Psoas muscle (tissue), 8 donors: ENCODE measurements at places on chromosomes 13 and 19. TPM values are rescaled to one million over a fixed set of nuclear protein-coding genes. Genes with fewer than 3 reads are reported as not detected.

ANKLE1 gene
- not detected for total RNA-seq

LILRB4 gene
- total RNA-seq, result 1.7 TPM

TBC1D4 gene
- 89.9 TPM for total RNA-seq

DNA sequence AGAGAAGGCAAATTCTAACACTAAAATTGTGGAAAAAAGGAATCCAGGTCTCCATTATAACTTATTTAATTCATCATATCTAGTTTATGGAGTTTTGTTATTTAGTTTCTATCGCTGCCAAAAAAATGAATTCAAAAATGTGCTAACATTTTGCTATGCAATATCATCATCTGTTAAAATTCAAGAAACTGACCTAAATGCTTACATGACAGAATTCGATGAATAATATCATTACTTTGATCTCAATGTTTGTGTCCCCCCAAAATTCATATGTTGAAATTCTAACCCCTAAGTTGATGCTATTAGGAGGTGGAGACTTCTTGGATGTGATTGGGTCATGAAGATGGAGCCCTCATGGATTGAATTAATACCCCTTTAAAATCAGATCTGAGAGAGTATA is 775.0 kb downstream of the PCDH17 start:
- DNase-seq, result no peak
- no peak overlapping the region for H3K4me3 ChIP-seq
- H3K27ac ChIP-seq, result no peak overlapping the region
- no peaks in the 10 kb centered on the region for H3K27me3 ChIP-seq
- no peaks in the 10 kb centered on the region for H3K4me1 ChIP-seq
- no peaks in the 10 kb centered on the region for H3K36me3 ChIP-seq

DNA sequence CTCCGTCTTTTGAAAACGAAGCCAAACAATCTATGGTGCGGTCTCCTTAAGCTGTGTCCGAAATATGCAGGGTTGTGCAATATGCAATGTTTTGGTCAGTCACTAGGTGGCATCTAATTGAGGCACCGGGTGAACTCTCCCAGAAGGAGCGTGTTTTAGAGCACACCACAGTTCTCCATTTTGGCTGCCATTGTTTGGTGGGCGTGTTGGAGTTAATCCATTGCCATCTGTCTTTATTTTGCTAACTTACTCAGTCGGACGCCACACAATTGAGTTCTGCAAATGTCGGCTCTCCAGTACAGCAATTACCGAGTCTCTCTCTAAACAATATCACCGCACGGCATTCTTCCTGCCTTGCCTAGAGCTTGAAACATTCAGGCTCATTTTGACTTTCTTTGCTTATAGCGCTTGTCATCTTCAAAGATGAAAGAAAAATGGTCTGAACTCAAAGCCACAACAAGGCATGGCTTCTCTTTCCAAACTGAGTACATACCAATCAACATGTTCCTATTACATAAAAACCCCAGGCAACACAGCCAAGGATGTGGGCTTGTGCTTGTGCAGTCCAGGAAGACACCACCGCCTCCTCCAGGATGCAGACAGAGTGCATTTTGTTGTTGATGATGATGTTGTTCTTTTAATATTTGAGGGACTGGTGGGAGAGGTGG is 182.0 kb upstream of the SERP2 start:
- peak overlapping the region; percentile 56 for H3K27ac ChIP-seq
- no peaks in the 10 kb centered on the region for H3K36me3 ChIP-seq
- peak overlapping the region; percentile 53 for H3K4me3 ChIP-seq
- peaks cover 8% of the 10 kb centered on the region for H3K4me1 ChIP-seq

DNA sequence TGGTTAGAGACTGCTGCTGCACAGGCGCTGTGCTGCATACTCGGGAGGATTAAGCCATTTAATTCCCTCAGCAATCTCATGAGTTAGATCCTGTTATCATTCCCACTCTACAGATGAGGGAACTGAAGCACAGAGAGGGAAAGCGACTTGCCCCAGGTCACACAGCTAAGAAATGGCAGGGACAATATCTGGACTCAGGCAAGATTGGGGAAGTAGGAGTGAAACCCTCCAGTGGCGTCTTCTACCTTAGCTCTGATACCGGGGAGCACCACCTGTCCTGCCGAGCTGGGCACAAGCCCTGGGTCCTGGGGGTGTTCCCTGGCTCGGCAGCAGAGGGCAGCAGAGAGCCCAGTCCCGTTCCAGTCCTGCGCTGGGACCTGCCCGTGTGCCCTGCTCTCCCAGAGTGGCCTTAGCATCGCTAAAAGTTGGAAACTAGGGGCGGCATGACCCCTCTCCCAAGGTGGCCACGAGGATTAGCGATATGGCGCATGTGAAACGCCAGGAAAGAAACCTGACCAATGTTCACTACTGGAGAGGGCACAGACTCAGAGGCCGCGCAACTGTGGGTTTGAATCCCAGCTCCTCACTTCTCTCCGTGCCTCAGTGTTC is 20.5 kb downstream of the CYTH2 start:
- no peaks in the 10 kb centered on the region for H3K36me3 ChIP-seq
- H3K4me3 ChIP-seq, result no peak overlapping the region
- H3K27me3 ChIP-seq, result peaks cover 13% of the 10 kb centered on the region

- DNase-seq, result peak; percentile 58
- H3K27me3 ChIP-seq, result no peaks in the 10 kb centered on the region
- H3K4me1 ChIP-seq, result no peaks in the 10 kb centered on the region
- H3K4me3 ChIP-seq, result no peak overlapping the region
- H3K27ac ChIP-seq, result no peak overlapping the region
These were observed 10.3 kb downstream of the ATG4D start for GRCh38 chr19:10553943-10554381.

DNA sequence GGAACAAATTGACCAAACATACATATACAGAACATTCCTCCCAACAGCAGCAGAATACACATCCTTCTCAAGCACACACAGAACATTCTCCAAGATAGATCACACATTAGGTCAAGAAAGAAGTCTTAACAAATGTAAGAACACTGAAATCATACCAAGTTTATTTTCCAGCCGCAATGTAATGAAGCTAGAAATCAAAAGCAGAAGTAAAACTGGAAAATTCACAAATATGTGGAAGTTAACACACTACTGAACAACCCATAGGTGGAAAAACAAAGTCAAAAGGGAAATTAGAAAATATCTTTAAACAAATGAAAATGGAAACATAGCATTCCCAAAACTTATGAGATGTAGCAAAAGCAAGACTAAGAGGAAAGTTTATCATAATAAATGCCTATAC is 692.6 kb downstream of the DIAPH3 start:
- no peaks in the 10 kb centered on the region for H3K36me3 ChIP-seq
- H3K4me1 ChIP-seq, result no peaks in the 10 kb centered on the region
- DNase-seq, result no peak
- no peak overlapping the region for H3K4me3 ChIP-seq

DNA sequence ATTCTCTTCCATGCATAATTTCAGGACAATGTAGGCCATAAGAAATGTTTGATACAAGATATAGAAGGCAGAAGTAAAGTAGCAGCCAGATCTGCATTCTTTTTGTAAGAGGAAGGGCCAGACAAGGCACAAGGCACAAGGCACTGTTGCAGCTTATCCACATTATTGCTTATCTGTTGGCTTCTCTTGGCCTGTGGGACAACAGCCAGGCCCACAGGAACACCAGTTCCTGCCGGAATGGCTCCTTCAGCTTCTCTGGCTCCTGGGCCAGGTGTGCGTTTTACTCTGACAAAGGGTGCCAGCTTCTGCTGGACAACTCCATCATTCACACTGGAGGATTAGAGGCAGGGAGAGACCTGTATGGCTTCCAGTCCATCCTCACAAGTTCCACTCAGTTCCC is 29.2 kb downstream of the GPR180 start:
- H3K4me1 ChIP-seq, result no peaks in the 10 kb centered on the region
- H3K27me3 ChIP-seq, result no peaks in the 10 kb centered on the region
- no peak overlapping the region for H3K27ac ChIP-seq
- no peak overlapping the region for H3K4me3 ChIP-seq

DNA sequence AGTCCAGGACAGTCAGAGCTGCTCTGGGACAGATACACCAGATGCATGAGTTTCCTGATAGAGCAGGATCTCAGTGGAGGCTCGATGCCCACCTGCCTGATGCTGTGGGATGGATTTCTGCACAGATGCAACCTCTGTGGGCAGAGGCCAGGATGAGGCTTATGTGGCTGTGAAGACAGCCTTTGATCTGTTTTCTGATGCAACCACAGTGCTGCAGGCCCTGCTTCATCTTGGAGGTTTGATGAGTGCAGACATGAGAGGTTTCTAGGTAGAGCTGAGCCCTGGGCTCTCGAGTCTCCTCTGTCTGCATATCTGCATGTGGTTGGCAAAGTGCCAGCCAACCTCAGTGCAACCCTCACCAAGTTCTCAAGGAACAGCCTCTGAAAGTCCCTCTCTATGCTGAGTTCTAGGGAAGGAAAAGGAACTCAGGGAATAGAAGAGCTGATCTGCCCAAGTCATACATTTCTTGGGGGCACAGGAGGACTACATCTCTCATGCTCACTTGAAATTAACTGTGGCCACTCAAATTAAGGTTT is 23.1 kb upstream of the TSHZ3 start:
- DNase-seq, result no peak
- no peak overlapping the region for H3K4me3 ChIP-seq
- no peaks in the 10 kb centered on the region for H3K4me1 ChIP-seq
- no peak overlapping the region for H3K27ac ChIP-seq

- no peak for DNase-seq
- no peaks in the 10 kb centered on the region for H3K36me3 ChIP-seq
- no peaks in the 10 kb centered on the region for H3K4me1 ChIP-seq
- H3K27ac ChIP-seq, result no peak overlapping the region
These were observed 131.1 kb upstream of the GJB6 start for GRCh38 chr13:20363172-20363571.

DNA sequence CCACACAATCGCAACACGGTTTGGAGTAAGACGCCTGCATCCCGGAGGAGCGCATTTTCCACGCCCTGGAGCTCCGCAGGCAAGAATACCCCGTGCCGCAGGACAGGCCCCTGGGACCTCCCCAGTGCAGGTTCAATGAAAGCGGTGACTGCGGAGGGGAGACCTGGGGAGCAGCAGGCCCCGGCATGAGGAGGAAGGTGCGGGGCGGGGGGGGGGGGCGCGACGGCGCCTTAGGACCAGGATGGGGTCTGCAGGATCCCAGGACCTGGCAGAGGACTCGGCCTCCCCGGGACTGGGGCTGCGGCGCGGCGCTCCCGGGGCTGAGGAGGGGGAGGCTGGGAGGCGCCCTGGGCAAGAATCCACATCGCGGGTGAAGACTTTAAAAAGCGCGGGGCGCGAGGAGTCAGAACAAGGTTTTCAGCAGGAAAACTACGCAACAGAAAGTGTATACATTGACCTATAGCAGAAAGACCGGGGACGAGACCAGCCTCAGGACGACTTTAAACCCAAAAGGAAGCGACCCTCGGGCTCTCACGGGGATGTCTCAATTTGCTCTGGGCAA is 432 bp downstream of the ZNF611 start:
- peak overlapping the region; percentile 91 for H3K27ac ChIP-seq
- peak overlapping the region; percentile 84 for H3K4me3 ChIP-seq
- peaks cover 7% of the 10 kb centered on the region for H3K4me1 ChIP-seq
- H3K27me3 ChIP-seq, result no peaks in the 10 kb centered on the region
- DNase-seq, result no peak

DNA sequence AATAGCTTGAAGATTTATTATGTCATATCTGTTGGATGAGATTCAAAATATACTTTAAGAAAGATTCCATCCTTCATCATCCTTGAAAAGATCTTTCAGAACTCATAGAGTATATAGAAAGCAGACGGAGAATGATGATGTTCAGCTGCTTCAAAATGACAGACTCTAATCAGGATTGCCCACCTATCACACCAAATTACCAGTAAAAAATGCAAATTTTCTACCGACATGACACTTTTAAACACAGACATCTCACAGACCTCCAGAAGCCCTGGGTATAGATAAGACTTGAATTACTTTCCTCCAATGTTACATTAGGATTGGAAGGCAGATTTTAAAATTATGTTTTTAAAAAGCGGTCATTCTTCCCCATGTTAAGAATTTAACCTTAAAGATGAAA is 235.5 kb downstream of the GPC6 start:
- no peaks in the 10 kb centered on the region for H3K27me3 ChIP-seq
- H3K4me1 ChIP-seq, result no peaks in the 10 kb centered on the region
- no peak overlapping the region for H3K4me3 ChIP-seq
- H3K36me3 ChIP-seq, result no peaks in the 10 kb centered on the region

GRCh38 chr19:29666578-29667386 is 1.5 kb downstream of the PLEKHF1 start:
- DNase-seq, result peak; percentile 88
- H3K27me3 ChIP-seq, result no peaks in the 10 kb centered on the region
- peaks cover 69% of the 10 kb centered on the region for H3K4me1 ChIP-seq
- H3K4me3 ChIP-seq, result peak overlapping the region; percentile 75

DNA sequence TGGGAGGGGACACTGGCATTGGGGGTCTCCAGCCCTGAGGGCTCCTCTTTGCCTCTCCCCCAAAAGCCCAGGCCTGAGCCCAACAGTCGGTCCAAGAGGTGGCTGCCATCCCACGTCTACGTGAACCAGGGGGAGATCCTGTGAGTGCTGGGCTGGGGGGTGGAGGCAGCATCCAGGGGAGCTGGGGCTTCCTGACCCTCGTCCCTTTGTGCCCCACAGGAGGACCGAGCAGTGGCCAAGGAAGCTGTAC is 6.8 kb downstream of the PTOV1 start:
- H3K27ac ChIP-seq, result no peak overlapping the region
- DNase-seq, result no peak
- H3K4me1 ChIP-seq, result peaks cover 12% of the 10 kb centered on the region
- H3K36me3 ChIP-seq, result peaks cover 83% of the 10 kb centered on the region
- no peak overlapping the region for H3K4me3 ChIP-seq

GRCh38 chr19:8811315-8812172 is 20.6 kb downstream of the ZNF558 start:
- DNase-seq, result no peak
- H3K4me3 ChIP-seq, result no peak overlapping the region
- no peaks in the 10 kb centered on the region for H3K4me1 ChIP-seq
- H3K36me3 ChIP-seq, result peaks cover 95% of the 10 kb centered on the region
- H3K27me3 ChIP-seq, result no peaks in the 10 kb centered on the region
- no peak overlapping the region for H3K27ac ChIP-seq

DNA sequence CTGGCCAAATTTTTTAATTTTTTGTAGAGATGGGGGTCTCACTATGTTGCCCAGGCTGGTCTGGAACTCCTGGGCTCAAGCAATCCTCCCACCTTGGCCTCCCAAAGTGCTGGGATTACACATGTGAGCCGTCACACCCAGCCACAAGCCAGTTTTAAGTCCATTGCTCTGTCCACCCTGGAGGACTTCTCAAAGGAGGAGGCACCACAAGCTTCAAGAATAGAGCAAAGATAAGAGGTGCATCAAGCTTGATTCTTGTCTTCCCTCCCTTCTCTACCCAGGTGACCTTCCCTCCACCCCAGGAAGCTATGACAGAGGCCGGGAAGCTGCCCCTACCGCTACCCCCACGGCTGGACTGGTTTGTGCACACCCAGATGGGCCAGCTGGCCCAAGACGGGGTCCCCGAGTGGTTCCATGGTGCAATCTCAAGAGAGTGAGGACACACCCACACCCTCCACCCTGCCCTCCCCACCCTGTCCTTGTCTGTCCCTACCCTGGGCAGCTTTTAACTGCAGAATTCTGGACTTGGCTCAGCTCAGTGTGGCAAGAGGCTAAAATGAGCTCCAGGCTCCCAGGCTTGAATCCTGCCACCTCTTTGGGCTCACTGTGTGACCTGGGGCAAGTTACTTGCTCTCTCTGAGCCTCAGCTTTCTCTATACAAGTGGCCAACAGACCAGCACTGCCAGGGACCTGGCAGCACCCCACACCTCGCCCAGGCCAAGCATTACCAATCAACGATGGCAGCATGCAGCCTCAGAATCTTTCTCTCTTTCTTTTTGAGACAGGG is 5.2 kb downstream of the HSH2D start:
- H3K4me3 ChIP-seq, result no peak overlapping the region
- no peaks in the 10 kb centered on the region for H3K27me3 ChIP-seq
- H3K4me1 ChIP-seq, result no peaks in the 10 kb centered on the region
- DNase-seq, result no peak
